HT1080 (cell line): ENCODE measurements at places on chromosomes 6 and 20.

DNA sequence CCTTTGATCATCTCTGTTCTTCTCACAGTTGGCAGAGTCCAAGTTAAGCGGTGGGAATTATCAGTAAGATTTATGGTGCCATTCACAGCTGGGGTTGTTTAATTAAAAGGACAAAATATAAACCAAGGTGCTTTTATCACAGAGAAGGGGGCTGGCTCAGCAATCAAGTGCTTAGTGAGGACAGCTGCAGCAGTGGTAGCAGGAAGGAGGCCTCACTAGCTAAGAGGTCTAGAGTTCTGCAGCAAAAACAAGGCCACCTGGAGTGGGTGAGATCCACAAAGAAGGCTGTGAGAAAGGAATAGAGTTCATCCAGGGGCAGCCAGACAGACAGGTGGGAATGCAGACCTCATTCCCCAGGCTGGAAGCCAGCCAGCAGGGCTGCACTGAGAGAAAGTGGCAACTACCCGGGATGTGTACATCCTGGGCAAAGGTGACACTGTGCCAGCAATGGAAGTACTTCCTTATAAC lies 37.1 kb downstream of the PIGU start:
- DNase-seq = no peak

GRCh38 chr20:37389241-37389747 lies 43.4 kb downstream of the SRC start:
- no peak for DNase-seq

DNA sequence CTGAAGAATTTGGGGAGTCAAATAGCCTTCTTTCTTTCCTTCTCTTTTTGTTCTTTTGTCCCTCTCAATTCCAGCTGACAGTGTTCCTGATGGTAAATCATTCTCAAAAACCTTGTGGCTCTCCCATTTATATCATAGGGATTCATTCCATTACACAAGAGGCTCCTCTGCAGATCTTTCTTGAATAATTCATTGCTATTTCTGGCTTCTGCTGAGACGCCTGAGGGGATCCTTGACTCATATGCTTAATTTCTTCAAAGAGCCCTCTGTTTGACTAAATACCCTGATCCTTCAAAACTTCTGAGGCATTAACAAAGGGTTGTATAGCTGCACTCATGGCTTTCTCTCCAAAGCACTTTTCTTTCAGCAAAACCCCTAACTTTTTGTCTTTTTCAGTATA lies 289.3 kb downstream of the FARS2 start:
- DNase-seq = no peak

- DNase-seq = no peak
These were observed 77.1 kb downstream of the TBC1D7 start for GRCh38 chr6:13251242-13251641.

GRCh38 chr6:152096863-152097496 lies 289.5 kb downstream of the ESR1 start:
- peak; percentile 74 for DNase-seq

- no peak for DNase-seq
These were observed 71.0 kb downstream of the SOX4 start for GRCh38 chr6:21664314-21665109.

DNA sequence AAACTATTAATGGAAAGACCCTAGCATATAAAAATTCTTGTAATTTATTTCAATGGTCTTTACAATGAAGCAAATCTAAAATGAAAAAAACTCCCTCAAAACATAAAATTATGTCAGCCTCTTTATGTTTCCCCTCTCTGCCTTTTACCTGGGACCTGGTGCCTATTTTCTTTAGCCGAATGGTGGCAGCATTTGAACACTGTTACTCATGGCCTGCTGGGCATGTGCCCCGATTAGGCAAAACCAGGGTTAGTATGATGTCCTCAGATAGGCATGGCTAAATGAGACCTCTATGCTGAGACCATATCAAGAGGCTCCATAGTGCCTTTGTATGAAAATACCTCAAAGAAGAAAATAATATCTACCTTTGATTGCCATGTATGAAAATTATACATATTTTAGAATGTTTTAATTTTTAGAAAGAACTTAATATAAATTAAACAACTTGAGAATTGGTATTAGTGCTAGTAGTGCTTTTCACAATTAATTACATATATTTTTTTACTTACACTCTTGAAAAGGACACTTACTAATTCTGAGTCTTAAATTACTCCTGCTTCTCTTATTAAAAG lies 22.5 kb upstream of the C6orf58 start:
- DNase-seq = peak; percentile 44

GRCh38 chr6:134735461-134735860 lies 214.4 kb downstream of the ALDH8A1 start:
- no peak for DNase-seq

DNA sequence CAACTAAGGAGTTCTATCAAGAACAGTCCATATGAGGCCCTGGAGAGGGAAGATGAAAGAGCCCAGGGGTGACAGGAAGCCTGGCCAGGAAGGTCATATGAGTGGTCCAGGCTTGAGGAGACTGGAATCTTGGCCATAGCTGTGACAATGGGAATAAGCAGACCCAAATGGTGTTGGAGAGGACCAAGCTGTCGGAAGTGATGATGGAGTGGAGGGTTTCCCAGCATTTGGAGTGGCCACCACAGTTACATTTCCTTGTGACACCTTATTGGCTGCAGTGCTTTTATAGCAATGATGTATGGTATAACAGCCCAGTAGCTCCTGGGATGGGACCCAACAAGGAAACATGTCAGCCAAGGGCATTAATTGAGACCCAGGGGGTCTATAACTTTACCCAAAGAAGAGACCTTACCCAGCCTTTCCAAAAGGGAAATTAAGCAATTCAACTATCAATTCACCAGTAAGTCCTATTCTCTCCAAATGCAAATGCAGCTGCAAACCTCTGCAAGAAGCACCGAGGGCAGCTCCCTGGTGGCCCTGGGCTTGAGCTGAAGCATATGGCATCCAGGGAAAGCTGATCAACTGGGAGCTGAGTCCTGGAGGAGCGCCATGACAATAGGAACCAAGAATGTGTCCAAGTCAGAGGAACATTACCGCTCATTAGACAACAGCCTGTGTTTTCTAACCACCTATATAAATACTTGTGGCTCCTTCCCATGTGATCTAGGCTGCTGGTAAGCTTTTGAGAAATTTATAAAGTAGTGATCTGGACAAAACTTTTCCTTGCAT lies 219.4 kb downstream of the SOD2 start:
- DNase-seq = no peak

DNA sequence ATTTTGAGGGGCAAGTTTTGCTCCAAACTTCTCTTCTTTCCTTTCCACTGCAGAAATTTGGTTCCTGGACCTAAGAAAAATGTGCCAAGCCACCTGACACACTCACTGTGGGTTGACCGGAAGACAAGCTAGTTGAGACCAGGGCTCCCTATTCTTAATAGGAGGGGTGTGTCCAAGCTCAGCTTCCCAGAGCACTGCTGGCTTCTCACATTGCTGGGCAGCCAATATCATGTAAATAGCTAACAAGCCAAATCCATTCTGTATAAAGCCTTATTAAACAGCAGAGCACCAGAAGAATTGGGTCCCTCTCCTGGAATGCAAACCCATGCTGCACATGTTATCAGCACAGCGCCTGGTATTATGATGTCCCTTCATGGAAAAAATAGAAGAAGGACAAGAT lies 17.0 kb upstream of the SAMD3 start:
- DNase-seq = no peak

GRCh38 chr20:26167499-26167898 lies 470.8 kb upstream of the ZNF337 start:
- peak; percentile 49 for DNase-seq

DNA sequence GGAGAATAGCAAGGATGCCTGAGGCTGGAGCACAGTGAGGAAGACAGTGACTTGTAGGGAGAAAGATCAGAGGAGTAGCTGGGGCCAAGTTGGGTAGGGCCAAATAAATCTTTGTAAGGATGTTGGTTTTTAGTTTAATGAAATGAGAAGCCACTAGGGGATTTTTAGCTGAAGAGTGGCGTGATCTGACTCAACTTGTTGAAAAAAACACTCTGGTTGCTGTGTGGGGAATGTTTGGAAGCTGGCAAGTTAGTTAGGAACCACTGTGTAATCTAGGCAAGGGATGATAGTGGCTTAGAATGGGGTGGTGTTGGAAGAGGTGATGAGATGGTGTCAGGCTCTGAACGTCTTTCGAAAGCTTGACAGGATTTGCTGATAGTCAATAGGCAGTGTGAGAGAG lies 176.1 kb upstream of the HDDC2 start:
- no peak for DNase-seq

DNA sequence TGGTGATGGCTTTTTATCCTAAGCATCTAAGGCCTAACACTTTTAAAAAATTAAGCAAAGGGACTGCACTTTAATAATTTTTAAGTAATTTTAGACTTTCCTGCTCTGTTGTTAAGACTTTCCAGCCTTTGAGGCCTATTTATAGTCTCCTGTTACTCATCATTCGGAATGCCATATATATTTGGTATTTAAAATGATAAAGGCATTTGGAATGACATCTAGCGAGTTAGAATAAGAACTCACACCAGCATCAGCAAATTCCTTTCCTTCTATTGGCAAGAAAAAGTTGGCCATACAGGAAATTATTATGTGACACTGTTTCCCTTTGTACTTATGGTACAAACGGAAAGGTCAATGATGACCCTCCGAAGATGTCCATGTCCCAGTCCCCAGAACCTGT lies 88.1 kb upstream of the STMND1 start:
- peak; percentile 50 for DNase-seq
